T-helper 1 cell (primary cell): ENCODE measurements at places on chromosomes 5 and 9.

GRCh38 chr9:5140151-5140550, 45.3 kb downstream of the INSL6 start:
- DNase-seq, result no peak

- no peak for DNase-seq
Measured at GRCh38 chr9:89642789-89643188, 38.0 kb downstream of the GADD45G start.

DNA sequence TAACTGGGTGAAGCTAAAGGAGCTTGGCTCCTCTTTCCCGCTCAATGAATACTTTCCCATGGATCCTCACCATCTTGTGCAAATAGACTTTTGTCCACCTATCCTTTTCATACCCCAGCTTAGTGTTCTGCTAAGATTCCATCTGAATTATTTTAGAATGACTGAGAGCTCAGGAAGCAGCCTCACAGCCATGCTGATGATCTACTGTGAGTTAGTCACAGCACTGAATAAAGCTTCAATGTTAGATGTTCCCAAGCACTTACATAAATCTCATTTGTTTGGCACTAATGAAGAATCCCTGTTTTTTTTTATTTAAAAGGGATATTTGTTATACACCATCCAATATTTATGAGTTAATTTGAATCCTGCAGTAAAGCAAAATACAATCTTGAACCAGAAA, 317.6 kb upstream of the TRPC7 start:
- DNase-seq, result no peak

- no peak for DNase-seq
Measured at GRCh38 chr5:84869675-84870074, 485.0 kb upstream of the EDIL3 start.

DNA sequence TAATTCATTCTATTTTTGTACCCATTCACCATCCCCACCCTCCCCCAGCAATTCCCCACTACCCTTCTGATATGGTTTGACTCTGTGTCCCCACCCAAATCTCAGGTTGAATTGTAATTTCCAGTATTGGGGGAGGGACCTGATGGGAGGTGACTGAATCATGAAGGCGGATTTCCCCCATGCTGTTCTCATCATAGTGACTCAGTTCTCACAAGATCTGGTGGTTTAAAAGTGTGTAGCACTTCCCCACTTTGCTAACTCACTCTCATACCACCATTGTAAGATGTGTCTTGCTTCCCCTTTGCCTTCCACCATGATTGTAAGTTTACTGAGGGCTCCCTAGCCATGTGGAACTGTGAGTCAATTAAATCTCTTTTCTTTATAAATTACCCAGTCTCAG, 25.9 kb upstream of the TESK1 start:
- no peak for DNase-seq

DNA sequence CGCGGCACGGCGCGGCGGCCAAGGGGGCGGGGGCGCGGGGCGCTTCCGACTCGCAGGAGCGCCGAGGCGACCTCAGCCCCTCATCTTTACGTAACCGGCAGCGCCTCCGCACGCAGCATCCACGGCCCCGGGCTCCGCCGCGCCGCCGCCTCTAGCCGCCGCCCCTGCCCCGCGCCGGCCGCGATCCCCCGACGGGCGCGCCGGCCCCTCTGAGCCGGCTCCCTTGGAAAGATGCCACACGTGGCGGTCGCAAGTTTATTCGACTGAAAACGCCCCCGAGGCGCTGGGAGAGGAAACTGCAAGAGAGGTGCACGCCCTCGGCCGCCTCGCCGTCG, 1.0 kb downstream of the KLF9 start:
- DNase-seq, result peak; percentile 67

GRCh38 chr5:127695346-127695745, 7.8 kb upstream of the CCDC192 start:
- no peak for DNase-seq

- DNase-seq, result no peak
Measured at GRCh38 chr9:15468145-15468544, 42.6 kb downstream of the PSIP1 start.

- DNase-seq, result no peak
Measured at GRCh38 chr9:114883709-114884108, 46.7 kb downstream of the TNFSF8 start.

GRCh38 chr9:4798281-4799032, 5.7 kb downstream of the RCL1 start:
- no peak for DNase-seq

DNA sequence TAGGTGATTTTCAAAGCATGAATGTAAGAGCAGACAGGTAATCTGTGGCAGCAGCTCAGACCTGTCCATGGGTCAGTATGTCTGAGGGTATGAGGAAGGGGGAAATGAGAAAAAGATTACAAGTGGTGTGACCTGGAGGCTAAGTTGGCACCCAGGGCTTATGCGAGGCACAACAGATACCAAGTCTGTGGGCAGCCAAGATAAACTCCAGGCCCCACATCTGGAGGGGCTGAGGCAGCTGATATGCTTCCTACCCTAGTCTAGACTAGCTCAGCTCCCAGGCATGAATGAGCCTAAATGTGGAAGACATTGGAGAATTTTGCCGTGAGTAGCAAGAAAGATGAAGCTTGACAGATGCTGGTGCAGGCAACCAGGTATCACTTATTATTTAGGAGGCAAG, 151.7 kb downstream of the PIK3R1 start:
- DNase-seq, result no peak

- DNase-seq, result no peak
Measured at GRCh38 chr9:33907347-33907746, 90.4 kb downstream of the UBE2R2 start.

- no peak for DNase-seq
Measured at GRCh38 chr5:116506488-116506887, 68.1 kb downstream of the SEMA6A start.

DNA sequence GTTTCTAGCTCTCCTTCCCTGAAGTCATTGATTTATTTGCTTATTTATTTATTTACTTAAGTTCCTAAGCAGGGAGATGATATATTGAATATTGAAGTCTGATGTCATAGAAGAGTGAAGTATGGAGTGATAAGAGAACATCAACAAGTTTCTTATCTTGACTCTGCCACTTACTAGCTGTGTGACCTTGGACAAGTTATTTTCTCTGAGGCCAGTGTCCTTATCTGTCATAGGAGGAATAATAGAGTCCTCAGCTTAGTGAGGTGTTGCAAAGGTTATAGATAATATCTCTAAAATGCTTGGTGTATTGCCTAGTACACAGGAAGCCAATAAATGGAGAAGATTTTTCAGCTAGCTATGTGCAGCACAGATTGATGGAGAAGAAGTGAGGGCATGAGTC, 32.4 kb upstream of the PIP5K1B start:
- DNase-seq, result no peak
